Activated CD4-positive, alpha-beta T cell treated with anti-CD3 and anti-CD28 coated beads, Interleukin-2, amount 10 ng/mL, durations not matched to agents 7 days and 5 days (primary cell): ENCODE measurements at places on chromosomes 13 and 19. TPM values are rescaled to one million over a fixed set of nuclear protein-coding genes. Genes with fewer than 3 reads are reported as not detected.
A peak's percentile ranks its signal among the peaks of the same experiment; 100 is the strongest.

GRCh38 chr13:26220575-26220974 is 1.5 kb downstream of the RNF6 start:
- peaks cover 37% of the 10 kb centered on the region for H3K36me3 ChIP-seq
- peak overlapping the region; percentile 89 for H3K4me3 ChIP-seq
- no peaks in the 10 kb centered on the region for H3K27me3 ChIP-seq
- DNase-seq, result no peak

GRCh38 chr13:99067159-99067985 is 89.5 kb upstream of the DOCK9 start:
- H3K27me3 ChIP-seq, result no peaks in the 10 kb centered on the region
- peaks cover 78% of the 10 kb centered on the region for H3K4me1 ChIP-seq
- DNase-seq, result no peak
- H3K36me3 ChIP-seq, result peaks cover 82% of the 10 kb centered on the region
- H3K4me3 ChIP-seq, result no peak overlapping the region

DNA sequence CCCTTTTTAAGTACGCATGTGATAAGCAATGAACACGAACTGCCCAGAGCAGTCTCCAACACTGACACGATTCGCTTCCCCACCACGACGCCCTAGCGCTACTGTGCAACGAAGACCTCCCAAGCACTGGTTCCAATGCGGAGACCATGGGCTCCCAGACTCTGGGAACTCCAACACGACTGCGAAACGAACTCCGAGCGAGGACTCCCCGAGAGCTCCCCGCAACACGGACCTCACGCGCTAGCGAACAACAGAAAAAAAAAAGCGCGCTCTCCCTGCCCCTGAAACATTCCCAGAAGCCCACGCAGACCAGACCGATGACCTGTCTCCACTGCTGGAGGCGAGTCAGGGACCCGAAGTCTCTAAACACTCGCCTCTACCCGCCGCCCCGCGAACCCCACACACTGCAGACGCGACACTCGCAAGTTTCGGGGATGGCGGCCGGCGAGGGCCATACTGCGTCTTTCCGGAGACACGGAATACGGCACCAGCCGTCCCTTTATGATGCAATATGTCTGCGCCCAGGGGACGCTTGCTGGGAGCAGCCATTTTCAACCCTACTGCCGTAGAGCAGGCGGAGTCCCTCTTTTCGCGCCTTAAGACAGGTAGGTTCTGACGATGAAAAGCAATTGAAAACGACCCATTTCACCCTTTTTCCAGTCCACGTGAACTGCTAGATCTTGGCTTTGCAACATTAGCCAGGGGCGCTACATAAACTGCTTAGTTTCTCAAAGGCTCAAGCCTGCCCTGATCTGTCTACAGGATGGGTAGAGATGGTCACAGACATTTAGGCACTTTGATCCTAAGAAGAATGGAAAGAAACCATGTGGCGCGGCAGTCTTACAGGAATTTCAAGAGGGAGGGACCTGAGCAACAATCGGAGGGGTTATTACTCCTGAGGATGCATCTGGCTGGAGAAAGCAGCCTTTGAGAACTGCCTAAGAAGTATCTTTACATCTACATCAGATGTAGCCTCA is at the start of gene ZNF577:
TSS of gene ZNF577 (minus strand) at position 430 of the 977 bp plus-strand sequence. CDS start 7,569 bp downstream, outside the sequence.
- H3K4me3 ChIP-seq, result peak within 1 kb of the TSS; percentile 88
- no peaks in the 10 kb centered on the region for H3K27me3 ChIP-seq
- peak within 1 kb of the TSS; percentile 93 for H3K27ac ChIP-seq
- peaks cover 17% of the 10 kb centered on the region for H3K4me1 ChIP-seq
- peaks cover 73% of the 10 kb centered on the region for H3K36me3 ChIP-seq

- no peaks in the 10 kb centered on the region for H3K36me3 ChIP-seq
- H3K27me3 ChIP-seq, result no peaks in the 10 kb centered on the region
- no peak overlapping the region for H3K27ac ChIP-seq
- H3K4me3 ChIP-seq, result no peak overlapping the region
- DNase-seq, result no peak
Measured at GRCh38 chr13:44755872-44756271, 179.7 kb upstream of the TSC22D1 start.

- no peak overlapping the region for H3K4me3 ChIP-seq
- H3K27ac ChIP-seq, result no peak overlapping the region
- no peaks in the 10 kb centered on the region for H3K36me3 ChIP-seq
- H3K4me1 ChIP-seq, result no peaks in the 10 kb centered on the region
- DNase-seq, result no peak
Measured at GRCh38 chr13:23069566-23069965, 111.2 kb upstream of the SGCG start.

DNA sequence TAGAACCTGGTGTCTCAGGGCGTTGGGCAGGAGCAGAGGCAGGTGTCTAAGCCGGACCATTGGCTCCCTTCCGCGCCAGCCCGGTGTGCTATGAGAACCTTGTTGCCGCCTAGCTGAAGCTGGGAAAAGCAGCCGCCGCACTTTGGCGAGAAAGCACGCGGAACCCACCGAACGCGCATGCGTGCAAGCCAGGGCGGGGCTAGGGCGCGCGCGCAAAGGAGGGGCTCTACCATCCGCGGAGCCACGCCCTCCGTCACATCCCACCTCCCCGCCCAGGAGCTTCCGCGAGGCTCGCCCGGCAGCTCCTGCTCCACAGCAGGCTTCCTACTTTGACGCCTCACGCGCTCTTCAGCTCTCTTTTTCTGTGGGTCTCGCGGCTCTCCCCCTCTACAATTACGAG is 51.3 kb downstream of the WDR87 start:
- no peak overlapping the region for H3K27ac ChIP-seq
- no peak overlapping the region for H3K4me3 ChIP-seq
- H3K36me3 ChIP-seq, result no peaks in the 10 kb centered on the region
- no peaks in the 10 kb centered on the region for H3K4me1 ChIP-seq

DNA sequence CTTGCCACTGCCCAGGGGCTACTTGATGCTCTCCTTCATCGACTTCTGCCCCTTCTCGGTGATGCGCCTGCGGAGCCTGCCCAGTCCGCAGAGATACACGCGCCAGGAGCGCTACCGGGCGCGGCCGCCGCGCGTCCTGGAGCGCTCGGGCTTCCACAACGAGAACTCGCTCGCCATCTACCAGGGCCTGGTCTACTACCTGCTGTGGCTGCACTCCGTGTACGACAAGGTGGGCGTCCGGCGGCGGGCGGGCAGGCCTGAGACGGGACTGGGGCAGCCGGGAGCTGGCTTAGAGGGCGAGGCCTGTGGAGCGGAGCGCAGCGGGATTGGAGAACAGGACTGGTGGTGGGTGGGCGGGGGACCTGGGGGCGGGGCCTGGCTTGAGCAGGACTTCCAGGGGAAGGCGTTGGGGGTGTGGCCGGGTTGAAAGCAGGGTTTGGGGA is 12.7 kb upstream of the PSMD8 start:
- H3K27ac ChIP-seq, result peak overlapping the region; percentile 31
- H3K4me3 ChIP-seq, result peak overlapping the region; percentile 81
- peaks cover 19% of the 10 kb centered on the region for H3K4me1 ChIP-seq
- no peaks in the 10 kb centered on the region for H3K36me3 ChIP-seq
- DNase-seq, result peak; percentile 78

GRCh38 chr19:49716154-49716553 is 25.2 kb downstream of the CPT1C start:
- no peak overlapping the region for H3K4me3 ChIP-seq
- no peak overlapping the region for H3K27ac ChIP-seq
- H3K4me1 ChIP-seq, result peaks cover 18% of the 10 kb centered on the region
- H3K27me3 ChIP-seq, result no peaks in the 10 kb centered on the region

DNA sequence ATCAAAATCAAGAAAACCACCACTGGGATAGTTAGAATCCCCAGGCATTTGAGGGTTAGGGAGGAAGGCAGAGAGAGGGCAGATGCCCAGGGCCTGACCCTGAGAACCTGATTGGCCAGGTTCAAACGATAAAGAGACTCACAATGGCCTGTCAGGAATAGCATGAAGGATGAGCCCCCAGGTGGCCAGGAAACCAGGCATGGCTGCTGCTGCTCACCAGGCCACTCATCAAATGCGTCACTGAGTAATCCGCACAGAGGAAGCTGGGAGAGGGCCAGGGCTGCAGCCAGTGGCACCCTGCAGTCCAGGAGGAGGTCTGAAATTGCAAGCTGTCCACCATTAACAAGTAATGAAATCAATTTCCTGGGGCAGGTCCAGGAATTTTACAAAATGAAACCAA is 111.3 kb downstream of the KATNAL1 start:
- no peak overlapping the region for H3K27ac ChIP-seq
- H3K4me1 ChIP-seq, result no peaks in the 10 kb centered on the region
- H3K4me3 ChIP-seq, result no peak overlapping the region
- DNase-seq, result no peak
- peaks cover 3% of the 10 kb centered on the region for H3K36me3 ChIP-seq
- H3K27me3 ChIP-seq, result no peaks in the 10 kb centered on the region

- peaks cover 32% of the 10 kb centered on the region for H3K36me3 ChIP-seq
- no peak overlapping the region for H3K4me3 ChIP-seq
- H3K27me3 ChIP-seq, result no peaks in the 10 kb centered on the region
Measured at GRCh38 chr13:20064128-20064527, 96.7 kb downstream of the GJA3 start.

DNA sequence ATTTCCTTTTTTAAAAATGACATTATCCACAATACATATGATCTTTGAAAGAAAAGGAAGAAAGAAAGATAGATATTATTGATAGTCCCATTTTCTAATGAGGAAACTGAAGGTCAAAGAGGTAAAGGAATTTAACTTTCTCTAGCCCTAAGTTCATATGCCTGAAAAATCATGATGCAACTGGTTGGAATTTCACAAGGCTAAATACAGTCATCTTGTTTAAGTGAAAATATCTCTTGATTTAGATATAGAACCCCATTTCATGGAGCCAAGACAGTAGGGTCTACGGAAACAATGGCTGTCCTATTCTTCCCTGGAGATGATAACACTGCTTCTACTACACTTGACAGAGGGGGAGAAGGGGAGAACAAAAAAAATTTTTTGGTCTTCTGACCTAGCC is 366.2 kb downstream of the DNAJC15 start:
- no peaks in the 10 kb centered on the region for H3K36me3 ChIP-seq
- DNase-seq, result no peak
- no peak overlapping the region for H3K27ac ChIP-seq
- H3K4me1 ChIP-seq, result no peaks in the 10 kb centered on the region

DNA sequence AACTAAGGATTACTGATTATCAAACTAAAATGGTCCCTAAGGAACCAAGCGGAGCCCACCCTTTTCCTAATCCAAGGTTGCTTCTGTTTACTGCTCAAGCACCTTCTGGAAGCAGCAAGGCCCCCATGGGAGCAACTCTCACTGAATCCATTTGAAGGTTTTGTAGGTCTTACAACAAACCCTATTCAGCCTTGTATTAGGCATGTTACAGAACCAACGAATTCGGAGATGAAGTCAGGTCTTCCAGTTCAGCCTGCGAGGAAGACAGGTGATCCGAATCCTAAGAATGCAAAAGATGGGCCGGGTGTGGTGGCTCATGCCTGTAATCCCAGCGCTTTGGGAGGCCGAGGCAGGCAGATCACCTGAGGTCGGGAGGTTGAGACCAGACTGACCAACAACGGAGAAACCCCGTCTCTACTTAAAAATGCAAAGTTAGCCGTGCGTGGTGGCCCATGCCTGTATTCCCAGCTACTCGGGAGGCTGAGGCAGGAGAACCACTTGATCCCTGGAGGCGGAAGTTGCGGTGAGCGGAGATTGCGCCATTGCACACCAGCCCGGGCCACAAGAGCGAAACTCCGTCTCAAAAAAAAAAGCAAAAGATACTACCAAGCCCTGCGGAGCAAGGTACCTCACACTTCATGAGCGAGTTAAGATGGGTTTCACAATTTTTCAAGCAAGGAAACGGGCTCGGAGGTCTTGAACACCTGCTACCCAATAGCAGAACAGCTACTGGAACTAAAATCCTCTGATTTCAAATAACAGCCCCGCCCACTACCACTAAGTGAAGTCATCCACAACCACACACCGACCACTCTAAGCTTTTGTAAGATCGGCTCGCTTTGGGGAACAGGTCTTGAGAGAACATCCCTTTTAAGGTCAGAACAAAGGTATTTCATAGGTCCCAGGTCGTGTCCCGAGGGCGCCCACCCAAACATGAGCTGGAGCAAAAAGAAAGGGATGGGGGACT is 609 bp downstream of the ZAR1L start:
- H3K36me3 ChIP-seq, result peaks cover 18% of the 10 kb centered on the region
- peaks cover 43% of the 10 kb centered on the region for H3K4me1 ChIP-seq
- peak overlapping the region; percentile 100 for H3K27ac ChIP-seq
- H3K4me3 ChIP-seq, result peak overlapping the region; percentile 89

- no peak overlapping the region for H3K27ac ChIP-seq
- H3K27me3 ChIP-seq, result no peaks in the 10 kb centered on the region
- H3K36me3 ChIP-seq, result peaks cover 20% of the 10 kb centered on the region
- no peak overlapping the region for H3K4me3 ChIP-seq
Measured at GRCh38 chr13:40564342-40565001, 102.0 kb downstream of the FOXO1 start.

DNA sequence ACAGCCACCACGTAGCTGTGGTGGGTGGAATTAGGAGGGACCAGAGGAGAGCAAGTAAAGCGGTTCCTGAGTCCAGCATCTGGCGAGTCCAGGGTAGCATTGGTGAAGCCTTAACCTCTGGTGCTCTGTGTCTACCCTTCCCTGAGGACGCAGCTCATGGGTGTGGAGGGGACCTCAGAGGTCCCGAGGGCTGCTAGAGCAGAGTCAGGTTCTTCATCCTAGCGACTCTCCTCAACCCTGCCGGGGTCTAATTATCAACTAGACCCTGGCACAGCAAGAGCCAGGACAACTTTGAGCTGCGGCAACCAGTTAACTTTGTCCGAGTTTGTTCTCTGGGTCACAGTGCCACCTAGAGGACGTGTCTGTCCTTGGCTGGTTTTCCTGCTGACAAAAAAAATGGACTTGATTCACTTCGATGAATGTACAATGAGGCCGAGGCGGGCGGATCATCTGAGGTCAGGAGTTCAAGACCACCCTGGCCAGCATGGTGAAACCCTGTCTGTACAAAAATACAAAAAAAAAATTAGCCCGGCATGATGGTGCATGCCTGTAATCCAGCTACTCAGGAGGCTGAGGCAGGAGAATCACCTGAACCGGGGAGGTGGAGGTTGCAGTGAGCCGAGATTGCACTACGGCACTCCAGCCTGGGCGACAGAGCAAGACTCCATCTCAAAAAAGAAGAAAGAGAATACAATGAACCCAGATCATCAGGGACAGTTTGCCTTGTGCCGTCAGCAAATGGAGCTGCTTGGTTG is 25.0 kb downstream of the TSSK6 start:
- H3K27me3 ChIP-seq, result no peaks in the 10 kb centered on the region
- H3K27ac ChIP-seq, result peak overlapping the region; percentile 100
- no peak overlapping the region for H3K4me3 ChIP-seq
- peaks cover 34% of the 10 kb centered on the region for H3K36me3 ChIP-seq
- peaks cover 46% of the 10 kb centered on the region for H3K4me1 ChIP-seq

DNA sequence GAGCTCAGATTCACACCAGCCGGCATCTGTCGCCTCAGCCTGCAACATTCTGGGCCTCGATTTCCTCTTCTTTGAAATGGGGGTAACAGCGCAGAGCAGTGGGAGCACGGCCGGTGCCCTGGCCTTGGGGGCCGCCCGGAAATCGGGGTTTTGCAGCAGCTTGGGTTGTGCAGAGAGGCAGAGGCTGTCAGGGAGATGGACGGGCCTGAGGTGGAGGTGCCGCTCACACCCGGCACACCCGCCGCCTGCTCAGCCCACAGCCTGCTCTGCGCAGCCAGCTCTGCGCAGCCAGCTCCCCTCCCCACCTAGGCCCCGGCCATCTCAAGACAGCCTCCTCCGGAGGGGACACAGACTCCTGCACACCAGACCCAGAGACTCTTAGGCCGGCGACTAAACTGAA is 10.6 kb downstream of the KLF2 start:
- H3K36me3 ChIP-seq, result peaks cover 12% of the 10 kb centered on the region
- no peak for DNase-seq
- peaks cover 66% of the 10 kb centered on the region for H3K4me1 ChIP-seq
- H3K27ac ChIP-seq, result no peak overlapping the region

Gene TGFBR3L
- total RNA-seq, result 1.4 TPM

Gene IRGC
- total RNA-seq, result not detected

Gene ZNF296
- 4.0 TPM for total RNA-seq

Gene CYP2F1
- not detected for total RNA-seq

Gene LCP1
- 1,260 TPM for total RNA-seq

Gene KLK13
- not detected for total RNA-seq

Gene FOSB
- 43.9 TPM for total RNA-seq
